ENCODE measurements at places on chromosomes 3 and 15. TPM values are rescaled to one million over a fixed set of nuclear protein-coding genes. Genes with fewer than 3 reads are reported as not detected.

Gene FEM1B
- 34.9 TPM for total RNA-seq

Gene KIF23
- 9.7 TPM for total RNA-seq

Gene ARPIN
- 9.8 TPM for total RNA-seq

Gene MINDY4B
- total RNA-seq = not detected

Gene TIMP4
- 5.1 TPM for total RNA-seq

Gene PLCH1
- under 0.01 TPM for total RNA-seq

Gene ABCF3
- total RNA-seq = 64.9 TPM

Gene ARIH2
- total RNA-seq = 56.5 TPM

Gene SHISA5
- 102 TPM for total RNA-seq

Gene A4GNT
- total RNA-seq = not detected

Gene GRAMD2A
- 0.55 TPM for total RNA-seq

Gene ERICH6
- not detected for total RNA-seq

Gene PAK6
- not detected for total RNA-seq

Gene IL5RA
- total RNA-seq = not detected

Gene ANAPC13
- 95.9 TPM for total RNA-seq

Gene LSAMP
- total RNA-seq = 11.6 TPM

Gene CDHR4
- total RNA-seq = under 0.01 TPM

Gene FAM43A
- 20.3 TPM for total RNA-seq

Gene VIPR1
- total RNA-seq = not detected

Gene SH3BP5
- total RNA-seq = 33.4 TPM

All from smooth muscle cell of bladder (primary cell).